Thyroid gland (tissue), 4 donors: ENCODE measurements at places on chromosomes 5 and 9.
A peak's percentile ranks its signal among the peaks of the same experiment; 100 is the strongest.

GRCh38 chr9:73039271-73040263, 86.7 kb upstream of the ALDH1A1 start:
- peaks cover 22% of the 10 kb centered on the region for H3K4me1 ChIP-seq
- no peak overlapping the region for H3K4me3 ChIP-seq
- no peaks in the 10 kb centered on the region for H3K36me3 ChIP-seq

- H3K4me3 ChIP-seq: no peak overlapping the region
- DNase-seq: no peak
- no peaks in the 10 kb centered on the region for H3K27me3 ChIP-seq
- H3K36me3 ChIP-seq: no peaks in the 10 kb centered on the region
Observed at GRCh38 chr9:5614985-5615384, 13.9 kb upstream of the RIC1 start.

DNA sequence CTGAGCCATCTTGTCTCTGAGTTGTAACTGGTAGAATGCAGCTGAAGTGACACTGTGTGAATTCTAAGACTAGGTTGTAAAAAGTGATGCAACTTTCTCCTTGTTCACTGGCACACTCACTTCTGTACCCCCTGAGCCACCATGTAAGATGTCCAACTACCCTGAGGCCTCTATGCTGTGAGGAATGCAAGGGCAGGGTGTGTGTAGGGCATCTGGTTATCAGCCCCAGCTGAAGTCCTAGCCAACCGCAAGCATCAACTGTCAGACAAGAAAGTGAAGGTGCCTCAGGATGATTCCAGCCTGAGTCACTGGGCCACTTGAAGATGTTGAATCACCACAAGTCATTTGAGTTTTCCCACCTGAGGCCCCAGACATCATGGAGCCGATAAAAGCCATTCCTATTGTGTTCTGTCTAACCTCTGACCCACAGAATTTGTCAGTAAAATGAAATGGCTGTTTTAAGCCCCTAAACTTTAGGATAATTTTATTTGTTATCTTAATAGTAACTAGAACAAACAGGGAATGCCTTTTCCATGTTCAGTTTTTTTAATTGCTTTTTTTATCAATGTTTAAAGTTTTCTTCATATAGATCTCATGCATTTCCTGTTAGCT, 18.7 kb upstream of the RHOBTB3 start:
- H3K4me1 ChIP-seq: peaks cover 12% of the 10 kb centered on the region
- DNase-seq: peak; percentile 52
- H3K4me3 ChIP-seq: no peak overlapping the region
- H3K27ac ChIP-seq: peak overlapping the region; percentile 10
- H3K27me3 ChIP-seq: no peaks in the 10 kb centered on the region

DNA sequence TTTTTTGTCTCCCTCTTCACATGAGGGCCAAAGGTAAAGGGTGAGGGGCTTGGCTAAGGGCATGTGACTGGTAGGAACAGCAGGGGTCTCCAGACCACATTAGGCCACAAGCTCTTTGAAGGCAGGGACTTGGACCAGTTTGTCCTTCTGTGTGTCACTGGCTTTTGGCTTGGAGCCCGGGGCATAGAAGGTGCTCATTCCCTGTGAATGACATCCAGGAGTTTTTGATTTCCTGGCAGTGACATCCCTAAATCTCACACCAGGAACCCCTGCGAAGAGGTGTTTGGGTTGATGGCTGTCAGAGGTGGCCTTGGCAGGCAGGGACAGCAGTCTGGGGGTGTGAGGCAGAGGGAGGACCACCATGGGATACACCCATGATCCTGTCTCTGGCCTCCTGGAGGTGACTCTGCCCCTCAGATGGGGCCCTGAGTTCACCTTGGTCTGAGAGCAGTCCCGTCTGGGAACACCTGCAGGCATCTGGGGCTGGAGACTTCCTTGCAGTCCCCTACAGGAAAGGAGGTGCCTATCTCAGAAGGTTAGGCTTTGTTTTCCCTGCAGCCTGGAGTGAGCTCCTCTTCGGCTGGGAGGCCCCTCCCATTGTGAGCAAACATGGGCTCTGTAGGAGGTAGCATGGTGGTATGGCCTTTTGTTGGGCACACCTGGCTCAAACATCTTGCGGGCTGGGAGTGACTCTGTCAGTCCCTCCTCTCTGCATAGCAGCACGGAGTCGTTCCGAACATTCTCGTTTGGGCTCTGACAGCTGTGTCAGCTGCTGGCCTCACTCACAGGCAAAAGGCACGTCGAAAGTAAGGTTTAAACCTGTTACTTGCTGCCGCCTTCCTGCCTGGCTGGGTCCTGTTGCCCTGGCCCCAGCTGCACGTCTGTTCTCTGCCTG, 38.6 kb upstream of the PITX1 start:
- no peaks in the 10 kb centered on the region for H3K36me3 ChIP-seq
- H3K27me3 ChIP-seq: no peaks in the 10 kb centered on the region
- DNase-seq: no peak
- H3K27ac ChIP-seq: no peak overlapping the region
- H3K4me3 ChIP-seq: no peak overlapping the region
- no peaks in the 10 kb centered on the region for H3K4me1 ChIP-seq
